ENCODE measurements at places on chromosomes 1 and 21. TPM values are rescaled to one million over a fixed set of nuclear protein-coding genes. Genes with fewer than 3 reads are reported as not detected.

DNA sequence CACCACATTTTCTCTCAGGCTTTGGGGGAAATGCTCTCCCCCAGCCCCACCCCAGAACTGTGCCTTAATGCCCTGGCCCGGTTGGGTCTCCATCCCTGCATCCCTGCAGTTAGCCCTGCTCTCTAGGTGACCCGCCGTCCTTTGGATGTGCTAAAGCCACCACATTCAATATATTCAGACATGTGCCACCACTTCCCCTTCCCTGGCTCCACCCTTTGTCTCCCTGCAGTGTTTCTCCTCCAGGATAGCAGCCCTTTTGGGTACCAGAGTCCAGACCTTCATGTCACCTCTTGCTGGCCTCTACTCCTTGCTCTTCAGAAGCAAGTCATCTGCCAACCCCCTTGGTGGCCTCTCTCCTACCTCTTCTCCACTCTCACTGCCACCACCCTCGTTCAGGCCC lies 41.8 kb downstream of the RUNX1 start:
- no peak for DNase-seq

GRCh38 chr1:75615613-75616435 lies 4.9 kb upstream of the SLC44A5 start:
- DNase-seq, result peak; percentile 60

DNA sequence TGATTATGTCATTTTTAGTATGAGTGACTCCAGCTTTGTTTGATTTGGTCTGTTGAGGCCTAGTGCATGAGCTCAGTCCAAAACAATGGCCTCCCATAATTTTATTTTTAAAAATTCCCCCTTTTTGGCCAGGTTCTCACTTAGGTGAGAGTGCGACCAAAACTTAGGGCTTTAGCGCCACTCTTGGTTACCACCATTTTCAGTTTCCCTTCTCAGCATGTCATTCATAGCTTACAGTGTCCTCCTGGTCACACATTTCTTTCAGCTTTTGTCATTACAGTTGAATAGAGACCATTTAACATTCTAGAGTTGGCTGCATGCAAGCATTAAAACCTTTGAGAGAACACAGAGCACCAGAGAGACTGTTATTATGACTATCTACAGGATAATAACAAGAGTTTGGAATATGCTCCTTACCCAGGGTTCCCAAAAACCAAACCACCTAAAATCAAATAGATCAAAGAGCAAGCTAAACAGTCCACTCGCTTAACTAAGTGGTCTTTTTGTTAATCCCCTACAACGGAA lies 85.4 kb downstream of the TLR5 start:
- DNase-seq, result no peak

- DNase-seq, result no peak
Observed at GRCh38 chr1:209505044-209505443, 78.5 kb upstream of the CAMK1G start.

DNA sequence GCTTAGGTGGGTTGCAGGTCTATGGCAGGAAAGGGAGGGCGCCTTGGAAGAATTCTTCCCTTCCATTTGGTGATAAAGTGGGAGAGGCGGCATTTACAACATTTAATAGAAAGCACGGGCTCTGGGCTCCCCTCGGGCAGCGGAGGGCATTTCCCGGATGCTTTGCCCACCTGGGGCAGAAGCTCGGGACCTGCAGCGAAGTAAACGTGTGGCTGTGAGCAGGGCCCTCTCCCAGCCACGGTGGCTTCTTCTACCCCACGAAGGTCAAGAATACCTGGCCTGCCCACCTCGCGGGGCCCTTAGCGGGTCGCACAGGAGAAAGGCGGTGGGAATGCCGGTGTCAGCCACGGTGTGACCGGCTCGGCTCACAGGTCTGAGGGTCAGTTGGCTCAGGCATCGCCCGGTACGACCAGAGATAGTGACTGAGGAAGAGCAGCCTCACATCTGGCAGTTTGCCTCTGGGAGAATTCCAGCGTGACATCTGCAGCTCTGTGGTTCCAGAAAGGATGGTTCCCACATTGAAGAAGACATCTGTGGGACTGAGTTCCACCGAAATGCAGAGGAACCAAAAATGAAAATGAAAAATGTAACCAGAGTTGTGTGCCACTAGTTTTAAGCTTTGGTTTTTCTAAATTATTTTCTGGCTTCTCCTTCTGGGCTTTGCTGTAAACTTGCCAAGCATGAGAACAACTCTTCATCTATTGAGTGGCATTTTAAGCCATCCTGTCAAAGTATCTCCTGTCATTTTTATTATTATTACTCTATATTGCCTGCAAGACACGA lies 720 bp upstream of the F3 start:
- peak; percentile 74 for DNase-seq

- DNase-seq, result no peak
Observed at GRCh38 chr1:176017722-176018121, 189.4 kb downstream of the COP1 start.

GRCh38 chr1:70134148-70134547 lies 71.2 kb downstream of the LRRC40 start:
- peak; percentile 57 for DNase-seq

DNA sequence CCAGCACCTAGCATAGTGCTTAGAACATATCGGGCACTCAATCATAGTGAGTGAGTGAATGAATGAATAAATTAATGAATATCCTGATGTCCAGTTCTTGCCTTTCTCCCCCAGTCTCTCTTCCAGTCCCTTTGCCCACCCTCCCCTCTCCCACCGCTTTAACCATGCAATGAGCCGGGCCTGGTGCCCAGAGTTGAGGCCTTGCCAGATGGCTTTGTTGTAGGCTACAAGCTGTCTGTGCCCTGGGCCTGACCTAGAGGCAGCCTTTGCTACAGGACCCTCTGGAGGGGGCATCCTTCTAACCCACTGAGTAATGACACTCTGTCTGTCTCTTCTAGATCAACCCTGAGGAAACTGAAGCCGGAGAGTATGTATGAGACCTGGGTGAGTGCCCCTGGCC lies 6.9 kb downstream of the CASQ1 start:
- DNase-seq, result no peak

GRCh38 chr1:68173936-68174737 lies 58.2 kb downstream of the WLS start:
- DNase-seq, result peak; percentile 38

GRCh38 chr1:212062832-212063438 lies 27.4 kb downstream of the DTL start:
- DNase-seq, result no peak

- no peak for DNase-seq
Observed at GRCh38 chr1:41378999-41379737, 17.9 kb downstream of the FOXO6 start.

DNA sequence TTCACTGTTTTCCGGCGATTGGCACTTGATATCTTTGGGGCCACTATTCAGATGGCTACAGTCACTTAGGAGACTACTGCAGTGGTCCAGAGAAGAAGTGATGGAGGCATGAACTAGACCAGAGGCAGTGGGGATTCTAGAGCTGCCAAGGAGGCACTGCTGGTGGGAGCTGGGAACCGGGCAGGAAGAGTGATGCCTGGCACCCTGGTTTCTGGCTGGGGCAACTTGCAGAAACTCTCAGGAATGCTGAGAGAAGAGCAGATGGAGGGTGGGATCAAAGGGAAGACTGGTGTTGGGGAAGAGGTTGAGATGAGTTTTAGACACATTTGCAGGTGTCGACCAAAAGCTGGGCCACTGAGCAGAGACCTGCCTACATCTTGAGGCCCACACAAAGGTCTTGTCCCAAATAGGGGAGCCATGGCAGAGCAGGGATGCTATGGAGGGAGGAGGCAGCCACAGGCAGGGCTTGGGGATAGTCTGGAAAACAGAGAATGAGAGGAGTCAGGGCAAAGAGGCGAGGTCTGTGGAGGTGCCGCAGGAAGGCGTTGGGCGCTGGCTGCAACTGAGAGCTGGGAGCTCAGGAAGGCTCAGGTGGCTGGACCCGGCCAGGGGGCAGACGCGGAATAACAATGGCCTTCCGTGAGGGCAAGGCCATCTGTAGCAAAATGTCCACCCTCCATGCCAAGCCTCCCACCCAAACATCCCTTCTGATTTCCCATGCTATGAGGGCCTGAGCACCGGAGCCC lies 118.9 kb downstream of the TOMM20 start:
- no peak for DNase-seq

DNA sequence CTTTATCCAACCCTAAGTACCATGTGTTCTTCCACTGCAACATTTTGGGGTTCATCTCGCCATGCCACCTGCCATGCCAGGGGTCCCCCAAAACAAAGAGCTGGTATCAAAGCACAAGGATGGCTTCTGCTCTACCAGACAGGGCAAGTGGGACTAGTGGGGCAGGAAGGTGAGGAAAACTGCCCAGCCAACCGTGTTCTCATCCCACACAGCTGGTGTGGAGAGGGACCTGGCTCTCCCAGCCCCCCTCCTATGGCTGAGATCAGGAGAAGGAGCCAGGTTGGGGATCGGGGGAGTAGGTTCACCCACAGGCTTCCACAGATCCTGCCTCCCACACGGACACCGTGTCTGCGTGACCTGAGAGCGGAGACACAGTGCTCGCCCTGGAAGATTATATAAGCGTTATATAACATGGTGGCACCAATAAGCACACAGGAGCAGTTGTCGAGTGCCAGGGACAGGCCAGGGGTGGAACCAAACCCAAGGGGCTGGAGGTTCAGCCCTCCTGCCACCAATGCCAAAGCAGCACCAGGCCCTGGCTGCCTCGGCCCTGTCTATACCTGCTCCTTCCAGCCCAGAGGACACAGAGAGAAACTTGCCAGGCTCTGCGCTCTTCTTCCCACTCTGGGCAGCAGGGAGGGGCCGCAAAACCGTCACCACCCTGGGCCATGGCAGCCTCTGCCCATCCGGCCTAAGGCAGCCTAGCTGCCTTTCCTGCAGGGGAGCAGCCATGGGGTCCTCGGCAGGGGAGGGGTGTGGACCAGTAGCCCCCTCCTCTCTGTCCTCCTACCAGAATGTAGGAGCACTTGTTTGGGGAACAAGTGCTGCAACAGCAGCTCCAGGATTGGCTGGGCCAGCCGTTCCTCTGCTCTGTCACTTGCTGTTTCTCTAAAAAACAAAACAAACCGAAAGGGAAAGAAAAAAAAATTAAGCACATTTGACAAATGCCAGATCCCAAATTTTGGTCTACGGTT lies 43.5 kb downstream of the CD34 start:
- DNase-seq, result peak; percentile 26

DNA sequence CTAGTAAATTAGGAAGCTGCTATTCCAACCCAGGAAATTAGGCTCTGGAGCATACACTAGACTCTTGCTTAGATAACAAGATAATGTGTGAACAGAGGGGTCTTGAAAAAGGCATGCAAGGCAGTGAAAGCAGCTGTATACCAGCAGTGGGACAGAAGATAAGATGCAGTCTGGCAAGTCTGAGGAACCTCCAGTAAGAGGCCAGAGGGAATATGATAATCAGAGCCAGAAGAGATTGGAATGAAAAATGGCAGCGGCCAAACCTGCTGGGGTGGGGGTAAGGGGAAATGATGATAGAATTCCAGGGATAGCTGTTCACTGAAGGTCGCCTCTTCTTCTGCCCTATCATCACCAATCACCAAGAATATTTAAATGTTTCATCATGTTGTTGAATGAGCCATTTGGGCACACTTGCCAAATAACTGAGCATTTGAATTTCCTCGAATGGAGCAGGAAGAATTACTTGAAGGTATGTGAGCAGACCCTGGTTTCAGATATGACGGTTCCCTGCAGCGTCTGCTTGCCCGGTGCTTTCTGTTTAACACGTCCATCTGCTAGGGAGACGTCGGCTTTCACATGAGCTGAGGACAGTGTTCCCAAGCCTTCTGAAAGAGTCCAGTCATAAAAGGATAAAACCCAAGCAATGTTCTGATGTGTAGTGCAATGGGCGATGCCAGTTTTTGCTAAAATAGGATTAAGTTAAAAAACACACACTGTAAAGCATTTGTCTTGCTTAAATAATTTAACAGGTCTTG lies 173.3 kb downstream of the RWDD3 start:
- no peak for DNase-seq

DNA sequence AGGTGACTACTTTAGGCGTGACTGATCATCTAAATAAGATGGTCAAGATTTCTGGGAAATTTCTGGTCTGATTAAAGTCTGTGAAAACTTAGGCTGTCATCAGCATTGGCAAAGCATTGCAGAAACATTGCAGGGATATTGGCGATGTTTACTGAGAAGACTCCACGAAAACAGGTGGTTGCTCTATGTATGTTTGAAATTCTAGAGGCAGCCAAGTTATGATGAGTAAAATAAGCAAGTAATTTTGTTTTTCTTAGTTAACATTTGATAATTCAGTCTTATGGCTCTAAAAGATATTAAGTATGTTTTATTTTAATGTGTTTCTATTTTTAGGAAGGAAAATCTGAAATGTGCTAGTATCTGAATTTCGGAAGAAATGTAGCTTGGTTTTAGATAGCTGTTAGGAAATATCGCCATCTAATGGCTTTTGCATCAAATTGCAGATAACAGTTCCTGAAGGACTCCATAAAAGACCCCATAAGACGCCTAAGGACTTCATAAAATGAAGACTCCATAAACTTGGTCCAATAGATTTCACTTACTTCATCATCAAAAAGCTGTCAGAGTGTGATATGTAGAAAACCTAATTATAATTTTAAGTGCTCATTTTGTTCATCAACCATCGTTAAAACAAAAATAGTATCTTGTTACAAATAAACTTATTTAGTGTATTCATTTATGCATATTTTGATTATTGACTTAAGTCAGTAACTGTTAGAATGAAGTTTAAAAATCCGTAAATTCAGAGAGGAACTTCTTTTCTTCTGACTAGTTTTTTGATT lies 344.6 kb downstream of the RYR2 start:
- DNase-seq, result no peak

- DNase-seq, result no peak
Observed at GRCh38 chr21:18275781-18276180, 31.1 kb downstream of the CHODL start.

DNA sequence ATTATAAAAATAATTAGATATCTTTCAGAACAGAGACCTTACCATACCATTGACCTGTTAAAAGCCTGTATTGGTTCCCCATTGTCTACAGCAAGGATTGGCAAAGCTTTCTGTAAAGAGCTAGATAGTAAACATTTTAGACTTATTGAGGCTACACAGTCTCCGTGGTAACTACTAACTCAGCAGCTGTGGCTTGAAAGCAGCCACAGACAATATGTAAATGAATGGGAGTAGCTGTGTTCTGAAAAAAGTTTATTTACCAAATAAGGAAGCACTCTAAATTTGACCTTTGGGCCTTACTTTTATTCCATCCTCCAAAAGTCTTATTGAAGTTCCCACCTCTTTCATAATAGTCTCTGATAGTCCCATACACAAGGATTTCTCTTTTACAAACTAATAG lies 39.7 kb downstream of the NUP210L start:
- no peak for DNase-seq

GRCh38 chr1:28078262-28078661 lies 10.1 kb downstream of the EYA3 start:
- DNase-seq, result no peak

GRCh38 chr1:213268221-213268620 lies 217.2 kb downstream of the RPS6KC1 start:
- DNase-seq, result no peak

TMEM240 gene
- polyA plus RNA-seq, result 1.8 TPM

S100A2 gene
- polyA plus RNA-seq, result 2.1 TPM

PALMD gene
- 130 TPM for polyA plus RNA-seq

SLFNL1 gene
- polyA plus RNA-seq, result 0.58 TPM

PDIK1L gene
- 2.4 TPM for polyA plus RNA-seq

C1QC gene
- 23.1 TPM for polyA plus RNA-seq

PRDM15 gene
- 3.7 TPM for polyA plus RNA-seq

GBP3 gene
- 1.2 TPM for polyA plus RNA-seq

HOOK1 gene
- polyA plus RNA-seq, result not detected

PKP1 gene
- 2.7 TPM for polyA plus RNA-seq

DMRTA2 gene
- not detected for polyA plus RNA-seq
